ENCODE measurements at places on chromosomes 7 and 10.

DNA sequence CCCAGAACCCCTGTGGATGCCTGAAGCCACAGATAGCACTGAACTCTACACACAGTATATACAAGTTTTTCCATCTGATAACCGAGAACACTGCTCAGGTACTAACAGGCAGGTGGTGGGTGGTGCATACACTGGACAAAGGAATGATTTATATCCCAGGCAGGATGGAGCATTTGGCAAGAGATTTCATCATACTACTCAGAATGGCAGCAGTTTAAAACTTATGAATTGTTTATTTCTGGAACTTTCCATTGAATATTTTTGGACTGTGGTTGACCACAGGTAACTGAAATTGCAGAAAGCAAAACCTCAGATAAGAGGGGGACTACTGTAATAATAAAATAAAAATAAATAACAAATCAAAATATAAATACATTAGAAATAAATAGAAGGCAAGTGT, 10.9 kb upstream of the KCNMA1 start:
- DNase-seq: no peak

DNA sequence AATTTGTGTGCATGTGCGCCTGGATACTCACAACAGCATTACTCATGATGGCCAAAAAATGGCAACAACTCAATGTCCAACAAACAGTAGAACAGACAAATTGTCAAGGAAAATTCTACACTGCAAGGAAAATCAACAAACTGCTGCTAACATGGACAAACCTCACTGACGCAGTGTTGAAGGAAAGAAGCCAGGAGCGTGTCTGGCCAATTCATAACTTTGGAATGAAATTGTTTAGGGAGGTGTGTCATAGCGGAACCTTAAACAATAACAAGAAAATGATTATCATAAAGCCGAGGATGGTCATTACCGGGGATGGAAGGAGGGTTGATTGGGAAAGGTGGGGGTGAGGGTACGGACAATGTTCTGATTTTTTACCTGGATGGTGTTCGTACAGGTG, 29.1 kb downstream of the ALOX5 start:
- no peak for DNase-seq

DNA sequence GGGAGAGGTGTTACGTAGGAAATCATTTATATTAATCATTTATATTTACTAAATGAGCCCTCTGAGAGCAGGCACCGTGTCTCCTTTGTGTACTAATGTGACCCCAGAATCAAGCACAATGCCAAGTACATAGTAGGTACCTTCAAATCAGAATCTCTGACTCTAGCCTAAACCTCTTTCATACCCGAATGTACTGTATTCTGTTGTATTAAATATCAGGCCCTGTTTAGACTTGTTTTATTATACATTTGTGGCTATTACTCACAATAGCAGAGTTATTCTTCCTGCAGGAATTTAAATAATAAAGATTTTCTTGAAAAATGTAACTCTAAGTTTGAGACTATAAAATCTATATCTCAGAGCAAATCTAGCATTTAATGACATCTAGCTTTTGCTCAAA, 297.3 kb downstream of the EXOC4 start:
- no peak for DNase-seq

GRCh38 chr10:9602998-9603397, 1414.7 kb upstream of the CELF2 start:
- no peak for DNase-seq

GRCh38 chr10:84845628-84846261, 517.4 kb downstream of the CCSER2 start:
- DNase-seq: no peak

- peak; percentile 25 for DNase-seq
Observed at GRCh38 chr10:7302392-7302906, 108.4 kb downstream of the SFMBT2 start.

DNA sequence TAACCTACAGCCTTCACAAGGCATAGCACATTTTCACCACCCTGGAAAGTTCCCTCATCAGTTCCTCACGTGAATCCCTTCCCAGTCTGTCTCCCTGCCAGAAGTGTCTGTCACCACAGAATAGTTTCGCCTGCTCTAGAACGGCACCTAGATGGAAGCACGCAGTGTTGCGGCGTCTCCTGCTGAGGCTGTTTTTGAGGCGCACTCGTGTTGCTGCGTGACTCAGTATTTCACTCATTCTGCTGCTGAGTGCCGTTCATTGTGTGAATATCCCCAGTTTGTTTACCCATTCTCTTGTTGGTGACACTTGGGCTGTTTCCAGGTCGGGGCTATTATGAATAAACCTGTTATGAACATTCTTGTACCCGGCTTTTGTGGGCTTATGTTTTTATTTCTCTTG, 12.8 kb downstream of the NOS3 start:
- DNase-seq: no peak

- DNase-seq: no peak
Observed at GRCh38 chr10:124572751-124573150, 111.1 kb downstream of the LHPP start.

DNA sequence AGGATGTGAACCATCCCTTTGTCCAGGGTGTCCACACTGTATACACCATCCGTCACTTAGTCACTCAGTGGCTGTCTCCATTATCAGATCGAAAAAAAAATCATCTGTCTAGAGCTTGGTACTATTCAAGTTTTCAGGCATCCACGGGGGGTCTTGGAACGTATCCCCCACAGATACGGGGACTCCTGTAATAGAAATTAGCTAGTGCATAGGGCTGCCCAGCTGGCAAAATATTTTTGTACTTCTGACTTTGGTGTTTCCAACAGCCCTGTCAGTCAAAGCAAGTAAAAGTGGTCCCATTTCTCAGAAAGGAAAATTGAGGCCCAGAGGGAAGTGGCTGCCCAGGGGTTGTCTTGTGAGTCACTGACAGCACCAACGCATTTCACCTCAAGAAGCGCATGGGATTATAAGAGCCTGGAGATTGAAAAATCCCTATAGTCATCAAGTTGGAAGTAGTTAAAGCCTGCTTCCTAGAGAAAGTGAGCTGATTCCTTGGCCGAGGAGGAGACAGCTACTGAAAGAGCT, 52.1 kb upstream of the SLC29A3 start:
- DNase-seq: no peak

All from T1000 (cell line).